ENCODE measurements at places on chromosomes 5 and 9.

- no peak for DNase-seq
Measured at GRCh38 chr5:43288269-43288831, 24.9 kb downstream of the HMGCS1 start.

DNA sequence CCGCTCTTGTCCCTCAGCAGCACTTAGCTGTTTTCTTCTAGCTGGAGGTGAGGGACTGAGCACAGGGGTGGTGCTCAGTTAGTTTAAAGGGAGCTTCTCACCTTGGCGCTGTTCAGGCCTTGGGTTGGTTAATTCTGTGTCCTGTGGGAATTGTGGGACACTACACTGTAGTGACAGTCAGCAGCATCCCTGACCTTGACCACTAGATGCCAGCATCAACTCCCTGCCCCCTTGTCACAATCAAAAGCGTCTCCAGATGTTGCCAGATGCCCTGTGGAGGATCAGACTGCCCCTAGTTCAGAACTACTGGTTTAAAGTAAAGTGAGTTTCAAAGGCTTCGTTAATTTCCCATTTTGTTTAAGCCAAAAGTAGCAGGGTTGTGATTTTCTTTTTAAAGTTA lies 65.5 kb upstream of the DMRT3 start:
- DNase-seq, result no peak

DNA sequence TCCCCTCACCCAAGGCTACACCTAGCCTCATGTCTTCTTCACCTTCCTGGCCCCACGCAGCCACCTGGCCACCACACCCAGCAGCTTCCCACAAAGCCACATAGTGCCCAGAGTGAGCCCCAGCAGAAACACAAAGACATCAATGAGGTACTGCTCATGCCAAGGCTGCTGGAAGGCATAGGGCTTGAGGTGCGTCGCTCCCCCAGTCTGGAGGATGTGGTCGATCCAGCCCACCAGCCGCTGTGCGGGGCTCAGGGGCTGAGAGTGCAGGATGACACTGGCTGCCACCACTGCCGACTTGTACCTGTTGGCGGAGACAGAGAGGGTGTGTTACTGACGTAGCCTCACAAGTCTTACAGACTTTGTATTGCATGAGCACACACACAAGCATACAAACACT lies 15.8 kb upstream of the CAPSL start:
- DNase-seq, result no peak

GRCh38 chr9:127809540-127810377 lies 7.1 kb downstream of the FPGS start:
- no peak for DNase-seq

DNA sequence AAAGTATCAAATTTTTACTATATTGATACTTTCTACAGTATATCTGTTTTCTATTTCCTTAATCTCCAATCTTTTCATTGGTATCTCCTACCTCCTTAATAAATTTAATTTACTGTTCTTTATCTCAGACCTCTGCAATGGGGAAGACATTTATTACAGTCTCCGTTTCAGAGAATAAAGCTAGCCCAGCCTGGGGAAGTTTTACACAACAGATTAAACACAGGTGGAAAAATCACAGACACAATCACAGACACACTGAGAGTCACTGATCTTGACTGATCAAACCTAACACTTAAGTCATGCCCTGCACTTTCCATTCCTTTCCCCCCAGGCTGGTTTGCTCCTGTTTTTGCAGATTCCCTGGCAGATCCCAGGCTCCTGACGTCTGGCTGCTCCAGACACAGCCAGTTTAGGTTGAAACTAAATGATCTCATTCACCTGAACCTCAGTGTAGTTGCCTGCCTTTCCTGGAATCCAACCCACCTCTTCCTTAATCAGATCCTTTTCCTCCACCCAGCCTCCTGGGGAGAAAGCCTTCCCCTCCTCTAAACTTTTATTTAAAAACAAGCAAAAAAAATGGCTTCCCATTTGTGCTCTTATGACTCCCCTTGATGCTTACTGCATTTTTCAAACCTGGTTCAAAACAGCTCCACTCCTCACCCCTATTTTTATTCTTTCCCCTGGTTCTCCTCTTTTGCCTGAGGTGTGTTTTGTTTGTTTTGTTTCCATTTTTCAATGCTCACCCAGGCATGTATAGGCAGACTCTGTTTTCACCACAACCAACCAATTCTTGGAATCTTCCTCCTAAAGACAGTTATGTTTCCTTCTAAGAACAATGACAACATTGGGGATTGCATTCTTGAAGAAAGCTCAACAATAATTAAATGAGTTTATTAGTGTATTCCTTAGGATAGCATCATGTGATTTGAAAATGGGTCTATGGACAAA lies 29.5 kb upstream of the OSMR start:
- DNase-seq, result no peak

GRCh38 chr5:160310552-160311295 lies 1.6 kb downstream of the CCNJL start:
- no peak for DNase-seq

DNA sequence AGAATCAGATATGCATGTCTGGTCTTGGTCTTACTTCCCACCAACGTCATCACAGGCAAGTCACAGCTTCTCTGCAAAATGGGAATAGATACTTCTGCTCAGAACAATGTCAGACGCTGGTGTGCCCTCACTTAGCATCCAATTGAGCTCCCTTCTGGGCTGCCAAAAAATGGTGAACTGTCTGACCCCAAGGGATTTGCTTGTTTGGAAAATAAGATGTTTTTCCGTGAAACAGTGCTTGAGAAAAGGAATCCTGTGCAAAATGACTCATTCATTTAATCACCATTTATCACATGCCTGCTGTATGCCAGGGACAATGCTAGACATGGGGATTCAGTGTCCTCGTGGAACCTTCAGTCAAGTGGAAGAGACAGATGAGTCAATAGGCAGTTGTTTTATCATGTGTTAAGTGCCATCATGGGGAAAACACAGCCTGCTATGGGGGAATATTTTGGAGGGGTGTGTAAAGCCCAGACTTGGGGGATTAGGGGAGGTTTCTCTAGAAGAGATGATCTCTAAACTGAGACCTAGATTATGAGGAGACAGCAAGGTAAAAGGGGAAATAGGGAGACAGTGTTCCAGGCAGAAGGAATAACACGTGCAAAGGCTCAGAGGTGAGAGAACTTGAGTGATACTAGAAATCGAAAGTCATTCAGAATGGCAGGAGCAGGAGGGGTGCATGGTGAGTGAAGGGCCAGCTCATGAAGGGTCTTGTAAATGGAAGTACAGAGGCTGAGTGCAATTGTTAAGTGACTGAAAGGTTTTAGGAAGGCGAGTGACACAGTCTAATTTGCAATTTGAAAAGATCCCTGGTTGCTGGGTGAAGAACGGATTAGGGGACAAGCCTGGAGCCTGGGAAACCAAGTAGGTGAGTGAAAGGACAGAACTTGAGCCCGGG lies 3.9 kb downstream of the NIPAL4 start:
- no peak for DNase-seq

GRCh38 chr5:125298746-125299379 lies 552.4 kb upstream of the ZNF608 start:
- no peak for DNase-seq

DNA sequence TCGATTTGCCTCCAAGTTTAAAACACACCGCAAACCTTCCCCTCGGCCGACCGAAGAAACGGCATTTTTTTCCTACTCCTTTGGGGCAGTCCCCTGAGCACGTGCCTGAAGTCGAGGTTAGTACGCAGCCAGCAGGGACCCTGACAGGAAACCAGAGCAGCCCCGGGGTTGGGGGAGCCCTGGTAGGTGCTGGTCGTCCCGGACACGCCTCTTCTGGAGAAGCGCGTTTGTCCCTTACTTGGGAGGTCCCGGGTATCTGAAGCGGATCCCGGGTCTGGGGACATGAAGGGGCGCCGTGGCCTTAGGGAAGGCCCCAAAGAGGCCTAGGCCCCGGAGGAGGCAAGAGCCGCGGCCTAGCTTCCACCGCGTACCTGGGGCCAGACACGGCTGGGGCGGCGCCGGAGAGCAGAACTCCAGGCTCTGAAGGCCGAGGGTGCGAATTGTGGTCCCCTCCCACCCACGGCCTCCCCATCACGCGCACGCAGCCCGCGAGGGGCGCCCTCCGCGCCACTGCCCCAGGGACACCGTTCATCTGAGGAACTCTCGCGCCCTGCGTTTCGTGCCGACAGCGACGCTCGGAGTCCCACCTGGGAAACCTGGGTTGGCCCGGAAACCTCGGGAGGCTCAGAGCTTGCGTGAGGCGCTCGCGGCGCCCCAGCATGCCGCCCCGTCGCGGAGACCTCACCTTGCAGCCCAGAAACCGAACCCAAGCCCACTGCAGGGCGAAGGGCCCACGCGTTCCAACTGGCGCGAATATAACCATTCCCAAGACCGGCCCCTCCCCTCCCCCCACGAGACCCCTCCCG lies 10.4 kb downstream of the OTP start:
- DNase-seq, result no peak

DNA sequence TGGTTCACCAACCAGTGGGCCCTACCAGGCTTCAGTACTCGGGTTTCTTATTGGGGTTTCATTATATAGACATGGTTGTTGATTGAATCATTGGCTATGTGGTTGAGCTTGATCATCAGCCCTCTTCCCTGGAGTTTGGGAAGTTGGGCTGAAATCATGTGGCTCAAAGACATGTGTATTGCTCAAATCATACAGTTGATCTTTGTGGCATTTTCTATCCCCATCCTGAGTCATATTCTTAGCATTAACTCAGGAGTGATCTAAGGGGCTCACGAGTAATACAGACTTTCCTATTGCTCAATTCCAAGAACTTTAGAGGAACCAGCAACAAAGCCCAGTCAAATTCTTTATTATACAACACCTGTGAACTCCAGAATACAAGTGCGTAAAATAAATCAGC lies 66.2 kb downstream of the SMC5 start:
- DNase-seq, result no peak

GRCh38 chr5:157528036-157528632 lies 47.4 kb downstream of the ADAM19 start:
- no peak for DNase-seq

GRCh38 chr9:72312386-72312987 lies 52.5 kb downstream of the ZFAND5 start:
- DNase-seq, result no peak

- no peak for DNase-seq
Measured at GRCh38 chr5:122311961-122312590, at the start of gene SNCAIP. Gene SNCAIP, plus strand, starts transcription at chr5:122312237. Its CDS starts 78,898 bp downstream, at chr5:122391135.

DNA sequence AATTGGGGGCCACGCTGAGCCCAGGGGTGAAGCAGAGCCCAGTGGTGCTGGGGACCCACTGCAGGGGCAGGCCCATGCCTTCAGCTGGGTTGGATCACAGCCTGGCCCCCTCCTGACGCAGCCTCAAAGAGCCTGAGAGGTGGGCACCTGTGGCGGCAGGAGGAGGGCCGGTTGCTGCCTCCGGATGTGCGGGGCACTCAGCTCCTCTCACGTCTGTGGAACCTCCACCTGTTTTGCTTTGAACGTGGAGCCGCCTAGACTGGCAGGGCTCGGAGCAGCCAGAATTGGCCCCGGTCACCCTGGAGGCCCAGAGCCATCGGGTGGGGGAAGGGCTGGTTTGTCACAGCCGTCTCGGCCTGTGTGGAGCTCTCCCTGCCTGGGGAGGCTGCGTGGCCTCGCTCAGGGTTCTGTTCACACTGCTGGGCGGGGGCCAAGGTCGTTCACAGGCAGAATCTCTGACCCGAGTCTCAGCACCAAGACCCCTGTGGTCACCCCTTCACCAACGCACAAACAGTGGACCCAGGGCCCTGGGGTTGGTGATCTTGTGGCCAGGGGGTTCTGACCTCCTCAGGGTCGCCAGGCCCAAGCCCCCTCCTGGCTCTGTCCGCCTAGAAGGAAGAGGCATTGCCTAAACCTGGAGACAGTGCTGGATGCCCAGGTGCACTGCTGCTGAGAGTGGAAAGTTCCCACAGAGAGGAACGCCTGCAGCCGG lies 9.2 kb upstream of the SLC9A3 start:
- no peak for DNase-seq

GRCh38 chr9:114538241-114538640 lies 33.0 kb upstream of the WHRN start:
- DNase-seq, result no peak

GRCh38 chr5:149838881-149839739 lies 105.5 kb downstream of the PDE6A start:
- DNase-seq, result no peak

DNA sequence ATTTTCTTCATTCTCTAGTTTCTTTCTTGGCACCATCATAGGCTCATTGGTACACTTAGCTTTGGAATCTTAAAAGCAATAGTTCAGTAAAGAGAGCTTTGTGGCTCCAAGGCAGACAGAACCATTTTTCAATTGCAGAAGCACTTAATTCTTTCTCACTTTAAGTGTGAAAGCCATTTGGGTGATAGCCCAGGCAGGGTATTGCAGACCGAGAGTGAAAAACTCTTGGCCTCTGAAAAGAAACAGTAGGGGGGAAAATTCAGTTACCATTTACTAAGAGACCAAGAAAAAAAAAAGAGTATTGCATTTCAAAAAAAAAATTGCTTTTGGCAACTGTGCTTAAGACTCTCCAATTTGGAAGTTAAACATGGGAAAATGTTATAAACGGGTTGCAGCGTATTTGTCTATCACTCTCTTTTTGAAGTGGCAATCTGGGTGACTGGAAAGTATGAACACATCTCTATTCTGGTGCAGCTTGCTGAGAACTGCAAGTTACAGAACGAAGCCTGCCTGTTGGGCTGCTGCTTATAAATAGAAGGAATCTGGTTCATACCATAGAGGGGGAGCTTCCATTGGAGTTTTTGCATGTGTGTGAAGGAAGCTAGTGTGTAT lies 170.5 kb downstream of the TLE4 start:
- DNase-seq, result no peak

DNA sequence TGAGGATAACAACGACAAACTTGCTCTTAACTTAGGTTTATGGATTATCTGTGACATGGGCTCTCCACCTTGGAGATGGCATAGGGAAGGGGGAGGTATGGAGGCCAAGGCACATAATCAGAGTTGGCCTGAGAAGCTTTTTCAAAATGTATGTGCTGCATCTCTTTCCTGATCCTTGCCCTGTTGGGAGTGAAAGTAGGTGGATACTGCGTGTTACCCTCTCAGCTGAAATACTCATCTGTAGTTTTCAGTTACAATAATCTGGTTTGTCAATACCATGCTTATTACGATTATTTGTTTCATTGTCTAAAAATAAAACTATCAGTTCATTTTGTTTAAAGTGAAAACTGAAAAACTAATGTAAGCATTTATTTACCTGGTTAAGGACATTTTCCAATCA lies 86.7 kb downstream of the SLC44A1 start:
- no peak for DNase-seq

- DNase-seq, result no peak
Measured at GRCh38 chr5:71880536-71880935, 161.5 kb downstream of the CARTPT start.

DNA sequence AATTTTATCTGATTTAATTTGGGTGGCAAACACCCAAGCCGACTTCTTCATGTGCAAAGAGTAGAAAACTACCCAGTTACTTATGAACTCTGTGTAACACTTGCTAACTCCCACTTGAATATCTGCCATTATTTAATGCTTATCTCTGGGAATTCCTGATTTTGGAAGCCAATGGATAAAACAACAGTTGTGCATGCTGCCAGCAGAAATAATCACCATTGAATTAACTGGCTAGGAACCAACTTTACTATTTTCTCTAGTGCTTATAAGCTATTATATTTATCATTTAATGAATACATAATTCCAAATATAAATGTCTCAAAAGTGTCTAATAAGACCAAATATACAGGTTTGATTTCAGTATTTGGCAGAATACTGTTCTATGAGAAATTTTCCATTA lies 85.7 kb downstream of the IZUMO3 start:
- DNase-seq, result no peak

GRCh38 chr9:34369636-34370035 lies 7.1 kb downstream of the MYORG start:
- no peak for DNase-seq

All from DMS79 (cell line).